ENCODE measurements at places on chromosomes 2 and 18.

- DNase-seq = no peak
These were observed 1.6 kb downstream of the CASP8 start for GRCh38 chr2:201261906-201262305.

DNA sequence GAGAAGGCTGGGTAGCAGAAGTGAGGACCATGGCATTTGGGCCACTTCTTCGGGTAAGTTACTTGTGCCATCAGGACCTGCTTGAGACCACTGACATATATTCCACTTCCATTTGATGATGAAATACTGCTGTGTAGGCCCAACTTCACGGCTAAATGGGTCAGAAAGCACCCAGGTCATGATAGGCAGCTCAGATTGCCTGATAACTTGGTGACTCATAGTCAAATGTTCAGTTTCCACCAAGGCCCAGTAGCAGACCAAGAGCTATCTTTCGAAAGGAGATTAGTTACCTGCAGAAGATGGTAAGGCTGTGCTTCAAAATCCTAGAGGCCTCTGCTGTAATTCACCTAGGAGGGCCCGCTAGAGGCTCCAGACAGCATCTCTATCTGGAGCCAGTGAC, 31.8 kb upstream of the MEX3C start:
- no peak for DNase-seq

DNA sequence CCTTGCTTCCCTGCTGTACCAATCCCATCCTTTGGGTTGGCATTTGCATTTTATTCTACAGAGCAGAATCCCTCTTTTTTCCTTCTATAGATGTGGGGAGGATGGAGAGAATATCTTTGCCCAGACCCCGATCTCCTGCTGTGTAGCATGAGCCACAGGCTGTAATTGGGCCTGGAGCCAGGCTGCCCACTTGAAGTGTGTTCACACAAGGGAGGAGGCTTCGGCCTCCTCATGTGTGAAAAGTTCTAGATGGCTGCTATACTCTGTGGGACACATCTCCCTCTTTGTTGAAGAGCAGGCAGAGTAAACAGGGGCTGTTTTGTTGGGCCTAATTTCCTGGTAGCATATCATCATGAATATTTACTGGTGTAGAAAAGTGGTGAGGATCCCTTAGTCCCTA, 126.3 kb downstream of the XRCC5 start:
- no peak for DNase-seq

GRCh38 chr2:204205538-204205937, 269.0 kb downstream of the ICOS start:
- no peak for DNase-seq

- no peak for DNase-seq
These were observed 427.3 kb downstream of the THSD7B start for GRCh38 chr2:137192366-137193310.

- no peak for DNase-seq
These were observed 7.7 kb downstream of the CCDC178 start for GRCh38 chr18:33432857-33433256.

GRCh38 chr2:9680082-9680481, 49.3 kb upstream of the YWHAQ start:
- no peak for DNase-seq

DNA sequence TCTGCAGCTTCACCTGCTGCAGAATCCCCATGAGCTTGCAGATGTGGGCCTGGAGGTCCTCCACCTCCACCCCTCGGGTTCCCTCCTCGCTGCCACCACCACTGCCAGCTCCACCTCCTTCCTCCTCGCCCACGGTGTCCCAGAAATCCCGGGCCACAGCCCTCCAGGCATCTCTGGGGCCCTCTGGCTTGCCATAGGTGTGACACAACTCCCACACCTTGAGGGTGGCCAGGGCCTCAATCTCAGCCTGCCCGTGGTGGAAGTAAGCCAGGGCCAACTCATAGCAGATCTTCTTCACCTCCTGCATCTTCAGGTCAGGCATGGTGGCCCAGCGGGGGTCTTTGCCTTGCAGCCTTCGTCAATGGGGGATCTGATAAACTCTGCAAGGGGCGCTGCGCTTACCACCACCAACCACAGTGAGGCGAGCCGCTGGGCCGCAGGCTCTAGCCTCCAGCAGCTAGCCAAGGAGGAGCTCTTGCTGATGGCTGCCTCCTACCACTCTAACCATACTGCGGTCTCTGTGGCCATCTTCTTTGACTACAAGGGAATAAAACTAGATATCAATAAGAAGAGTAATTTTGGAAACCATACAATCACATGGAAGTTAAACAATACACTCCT, 36.1 kb upstream of the ANKRD62 start:
- no peak for DNase-seq

DNA sequence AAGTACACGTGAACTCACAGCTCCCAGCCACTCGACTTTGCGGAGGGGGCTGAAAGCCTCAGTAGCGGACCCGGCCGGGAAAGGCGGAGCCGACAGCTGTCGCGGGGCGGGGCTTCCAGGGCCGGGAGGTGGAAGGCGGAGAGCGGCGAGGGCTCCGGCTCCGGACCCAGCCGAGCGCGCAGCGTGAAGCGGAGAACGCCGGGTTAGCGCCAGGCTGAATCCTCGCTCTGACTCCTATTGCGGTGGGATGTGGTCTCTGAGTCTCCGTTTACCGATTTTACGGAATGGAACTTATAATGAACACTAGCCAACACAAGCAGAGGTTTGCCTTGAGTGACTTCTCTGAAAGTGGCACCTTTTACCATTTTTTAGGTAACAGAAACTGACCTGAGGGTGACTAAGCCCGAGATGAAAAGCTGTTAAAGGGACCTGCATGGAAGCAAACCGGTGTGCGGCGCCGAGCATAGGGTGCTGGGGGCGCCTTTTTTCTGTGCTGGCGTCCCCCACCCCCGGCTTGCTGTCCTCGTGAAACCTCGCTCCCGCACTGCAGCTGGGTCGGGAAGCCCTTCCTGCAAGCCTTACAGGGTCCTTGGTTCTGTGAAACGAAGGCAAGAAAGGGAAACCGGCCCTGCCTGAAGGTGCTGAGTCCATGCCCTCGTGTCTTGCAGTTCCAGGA, 72.9 kb downstream of the EN1 start:
- DNase-seq = no peak

DNA sequence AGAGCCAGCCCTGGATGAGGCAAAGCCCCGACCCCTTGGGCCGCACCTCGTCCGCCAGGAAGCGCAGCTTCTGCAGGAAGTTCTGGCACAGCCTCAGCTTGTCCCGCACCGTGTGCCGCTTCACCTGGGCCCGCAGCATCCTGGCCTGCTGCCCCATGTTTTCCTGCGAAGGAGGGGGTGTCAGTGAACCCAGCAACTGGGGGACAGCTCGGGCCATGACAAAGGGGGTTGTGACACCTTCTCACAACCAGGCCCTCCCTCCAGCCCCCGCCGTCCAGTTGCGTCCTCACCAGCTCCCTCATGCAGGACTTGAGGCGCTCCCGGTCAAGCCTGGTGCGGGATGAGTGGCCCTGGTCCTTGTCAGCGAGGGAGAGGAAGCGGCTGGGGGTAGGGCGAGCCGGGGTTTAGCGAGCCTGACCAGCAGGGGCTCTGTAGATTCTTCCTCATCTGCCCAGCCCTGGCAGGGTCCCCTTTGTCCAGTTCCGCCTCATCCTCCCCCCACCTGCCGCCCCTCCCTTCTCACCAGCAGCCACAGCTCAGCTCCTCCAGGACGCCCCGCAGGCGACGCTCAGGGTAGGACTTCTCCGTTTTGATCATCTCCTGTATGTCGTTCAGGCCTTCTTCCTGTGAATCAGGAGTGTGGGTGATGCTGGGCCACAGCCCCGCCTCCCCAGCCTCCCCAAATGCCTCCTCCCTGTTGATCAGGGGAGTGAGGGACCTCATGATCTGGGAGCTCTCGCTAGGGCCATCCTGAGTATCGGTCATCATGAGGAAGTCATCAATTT, 606 bp downstream of the OTOF start:
- no peak for DNase-seq

DNA sequence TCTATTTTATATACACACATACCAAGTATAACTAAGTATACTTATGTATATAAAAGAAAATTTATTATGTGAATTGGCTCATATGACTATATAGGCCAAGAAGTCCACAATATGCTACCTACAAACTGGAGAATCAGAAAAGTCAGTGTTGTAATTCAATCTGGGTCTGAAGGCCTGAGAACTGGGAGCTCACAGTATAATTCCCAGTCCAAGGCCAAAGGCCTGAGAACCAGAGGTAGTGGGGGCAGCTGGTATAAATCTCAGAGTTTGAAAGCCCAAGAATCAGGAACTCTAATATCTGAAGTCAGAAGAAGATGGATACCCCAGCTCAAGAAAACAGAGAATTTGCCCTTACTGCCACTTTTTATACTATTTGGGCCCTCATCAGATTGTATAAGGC, 38.9 kb upstream of the TFPI start:
- no peak for DNase-seq

DNA sequence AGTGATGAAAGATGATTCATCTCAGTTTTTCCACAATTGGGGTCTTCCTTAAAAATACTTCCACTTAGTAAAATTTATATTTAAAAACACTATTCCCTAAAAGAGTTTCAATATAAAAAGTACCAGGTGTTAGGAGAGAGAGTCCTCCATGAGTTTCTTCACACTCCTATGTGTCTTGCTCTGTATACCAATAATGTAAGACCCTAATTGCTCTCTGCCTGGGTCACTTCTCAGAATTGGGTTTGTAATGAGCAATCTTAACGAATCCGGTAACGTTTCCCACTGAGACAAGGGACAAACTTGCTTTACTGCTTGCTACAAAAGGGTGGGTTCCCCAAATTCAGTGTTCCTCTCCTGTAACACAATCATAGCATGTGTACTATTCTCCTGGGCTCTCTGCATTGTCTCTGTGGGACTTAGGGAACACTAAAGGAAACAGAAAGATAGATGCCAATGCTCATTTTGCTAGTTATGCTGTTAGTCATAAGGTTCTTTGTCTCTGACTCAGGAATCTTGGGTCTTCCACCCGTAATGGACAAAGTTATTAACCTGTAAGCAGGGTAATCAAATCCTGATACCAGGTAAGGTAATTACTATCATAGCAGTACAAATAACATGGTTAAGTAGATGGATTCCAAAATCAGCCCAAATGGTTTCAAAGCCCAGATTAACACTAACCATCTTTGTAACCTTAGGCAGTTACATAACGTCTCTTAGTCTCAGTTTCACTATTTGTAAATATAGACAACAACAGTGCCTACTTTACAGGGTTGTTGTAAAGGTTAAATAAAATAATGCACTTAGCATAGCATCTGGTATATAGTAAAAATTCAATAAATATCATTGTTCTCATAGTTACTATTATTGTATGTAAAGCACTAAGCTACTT, 46.3 kb downstream of the ITSN2 start:
- no peak for DNase-seq

GRCh38 chr2:85661139-85661858, 6.7 kb downstream of the SFTPB start:
- DNase-seq = no peak

- DNase-seq = no peak
These were observed 209.8 kb upstream of the HDAC4 start for GRCh38 chr2:239610457-239611221.

DNA sequence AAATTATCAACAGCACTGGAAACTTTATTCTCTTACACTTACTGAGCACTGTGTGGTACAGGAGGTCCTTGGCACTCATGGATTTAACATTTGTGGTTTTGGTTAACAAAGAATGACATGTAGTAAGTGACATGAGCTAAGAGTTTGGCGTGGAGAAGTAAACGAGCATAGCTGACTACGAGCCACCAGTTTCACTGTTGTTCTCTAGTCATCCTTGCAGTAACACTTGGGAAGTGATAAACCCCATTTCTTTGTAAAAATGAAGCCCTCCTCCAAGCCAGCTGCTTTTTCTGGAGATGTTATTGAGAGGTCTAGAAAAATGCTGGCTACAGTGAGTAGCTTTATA, 32.7 kb downstream of the QPCT start:
- DNase-seq = no peak

DNA sequence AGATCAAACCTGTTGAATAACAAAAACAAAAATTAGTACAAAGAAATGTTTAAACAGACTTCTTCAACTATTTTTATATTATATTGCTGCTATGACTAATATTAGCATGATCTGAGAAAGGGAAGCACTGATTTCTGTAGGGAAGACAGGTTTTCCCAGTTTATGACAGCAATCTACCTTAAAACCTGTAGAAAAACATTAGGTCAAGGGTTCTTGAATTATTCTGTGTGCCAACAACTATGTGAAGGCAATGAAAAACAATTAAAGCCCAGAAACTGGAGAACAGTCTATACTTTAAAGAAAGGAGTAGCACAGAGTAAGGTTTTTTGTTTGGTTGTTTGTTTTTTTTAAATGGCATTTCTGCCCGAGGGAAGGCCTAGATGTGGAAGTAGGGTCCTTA, 23.3 kb downstream of the PUM2 start:
- no peak for DNase-seq

DNA sequence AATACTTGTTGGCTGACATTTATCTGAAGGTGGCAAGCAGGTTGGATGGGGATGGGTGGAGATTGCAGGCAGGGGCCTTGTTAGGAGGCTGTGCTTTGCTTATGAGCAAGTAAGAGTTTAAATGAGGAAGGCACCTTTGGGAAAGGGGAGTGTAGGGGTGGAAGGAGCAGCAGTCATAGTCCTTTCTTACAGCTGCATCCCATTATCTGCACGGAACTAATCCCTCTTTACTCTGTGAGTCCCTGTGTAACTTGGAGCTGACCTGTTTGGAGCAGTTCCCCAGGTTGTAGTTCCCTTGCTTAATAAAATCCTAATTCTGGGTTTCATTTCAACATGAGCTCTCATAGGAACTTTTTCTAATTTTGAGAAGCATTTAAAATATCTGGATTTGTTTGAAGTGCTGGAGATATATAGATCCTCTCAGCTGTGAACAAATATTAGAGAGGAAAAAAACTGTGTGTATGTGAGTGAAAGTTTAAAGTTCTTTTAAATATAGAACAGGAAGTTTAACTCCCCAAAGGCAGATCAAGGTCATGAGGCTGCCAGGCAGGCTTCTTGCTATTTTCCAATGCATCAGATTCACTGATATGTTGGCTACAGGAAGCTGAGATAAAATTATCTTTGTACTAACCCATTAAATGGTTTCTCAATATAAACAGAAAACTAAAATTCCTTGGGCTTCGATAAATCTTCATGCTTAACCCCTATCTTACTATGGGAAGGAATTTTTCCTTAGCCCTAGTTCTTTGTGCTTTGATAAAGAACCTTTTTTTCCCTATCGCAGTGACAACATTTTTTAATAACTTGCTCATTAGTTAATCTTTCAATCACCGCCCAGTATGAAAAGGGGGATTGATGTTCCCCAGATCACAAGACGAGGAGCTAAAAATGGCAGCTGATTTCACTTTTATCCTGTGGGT, 104.6 kb upstream of the EML6 start:
- DNase-seq = no peak

GRCh38 chr2:19900931-19901441, 797 bp downstream of the TTC32 start:
- DNase-seq = no peak
